ENCODE measurements at places on chromosomes 4 and X. TPM values are rescaled to one million over a fixed set of nuclear protein-coding genes. Genes with fewer than 3 reads are reported as not detected.

Gene PCSK1N
- total RNA-seq = 2.4 TPM

Gene AKAP4
- total RNA-seq = not detected

Gene RRH
- 0.28 TPM for total RNA-seq

Gene XAGE3
- total RNA-seq = not detected

Gene RASGEF1B
- 7.5 TPM for total RNA-seq

Gene FAT1
- total RNA-seq = 75.5 TPM

Gene EGF
- not detected for total RNA-seq

Gene ARHGAP6
- 20.2 TPM for total RNA-seq

DNA sequence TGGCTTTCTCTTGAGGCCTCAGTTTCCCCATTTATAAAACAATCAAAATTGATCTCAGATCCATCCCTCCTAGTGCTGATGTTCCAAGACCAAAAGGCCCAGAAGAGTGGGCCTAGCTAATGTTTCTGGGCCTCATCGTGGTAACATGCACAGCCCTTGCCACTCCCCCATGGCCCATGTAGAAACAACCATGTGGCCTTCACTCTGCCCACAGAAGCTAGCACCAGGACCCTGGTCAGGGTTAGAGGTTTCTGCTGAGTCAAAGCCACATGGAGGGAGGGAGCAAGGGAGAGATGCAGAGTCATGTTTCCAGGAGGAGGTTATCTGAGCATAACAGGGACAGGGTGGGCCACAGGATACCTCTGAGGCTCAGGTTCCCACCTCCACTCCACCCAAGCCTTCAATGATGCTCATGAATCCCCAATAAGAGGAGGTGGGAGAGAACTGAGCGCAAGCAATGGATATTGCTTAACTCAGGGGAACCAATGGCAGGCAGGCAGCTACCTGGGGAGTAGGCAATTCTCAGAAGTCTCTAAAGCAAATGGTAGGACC lies 16.9 kb downstream of the OTUD5 start:
- no peak for DNase-seq

DNA sequence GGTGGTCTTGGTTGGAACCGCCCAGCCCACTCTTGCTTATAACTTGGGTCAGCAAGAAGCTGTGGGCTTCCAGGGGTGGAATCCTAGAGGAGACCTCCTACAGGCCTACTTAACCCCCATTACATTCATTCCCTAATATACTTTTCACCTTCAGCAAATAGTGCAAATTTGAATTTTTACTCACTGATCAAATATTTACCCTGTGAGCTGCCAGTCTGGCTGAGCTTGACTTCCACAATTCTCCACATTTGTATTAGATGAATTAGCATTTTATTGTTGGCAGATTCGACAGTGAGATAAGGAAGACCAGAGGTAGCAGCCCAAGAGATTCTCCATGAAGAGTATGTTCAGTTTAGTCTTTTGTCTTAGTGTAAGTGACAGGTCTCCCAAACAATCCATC lies 199.6 kb downstream of the BCOR start:
- DNase-seq = no peak

DNA sequence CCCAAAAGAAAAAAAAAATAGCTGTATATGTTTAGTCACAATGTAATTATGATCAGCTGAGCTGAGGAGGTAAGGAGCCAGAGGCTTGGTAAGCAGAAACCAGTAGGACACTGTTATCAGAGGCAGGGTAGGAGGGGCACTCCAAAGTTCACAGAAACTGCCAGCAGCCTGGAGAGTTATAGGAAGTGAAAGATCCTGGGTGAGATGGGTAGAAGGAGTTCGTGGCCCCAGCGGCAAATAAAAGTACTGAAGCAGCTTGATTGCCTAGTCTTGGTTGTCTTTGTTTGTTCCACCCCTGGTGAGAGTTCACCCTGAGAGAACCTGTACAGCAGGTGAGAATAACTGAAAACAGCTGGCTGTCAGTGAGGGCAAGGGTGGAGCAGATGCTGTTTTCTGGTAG lies 340.8 kb downstream of the ADGRL3 start:
- no peak for DNase-seq

GRCh38 chrX:130296743-130297142 lies 28.0 kb upstream of the ZNF280C start:
- no peak for DNase-seq

GRCh38 chr4:147736458-147736857 lies 4.6 kb downstream of the ARHGAP10 start:
- DNase-seq = no peak

GRCh38 chr4:38154681-38155588 lies 194.7 kb downstream of the PTTG2 start:
- DNase-seq = peak; percentile 87

DNA sequence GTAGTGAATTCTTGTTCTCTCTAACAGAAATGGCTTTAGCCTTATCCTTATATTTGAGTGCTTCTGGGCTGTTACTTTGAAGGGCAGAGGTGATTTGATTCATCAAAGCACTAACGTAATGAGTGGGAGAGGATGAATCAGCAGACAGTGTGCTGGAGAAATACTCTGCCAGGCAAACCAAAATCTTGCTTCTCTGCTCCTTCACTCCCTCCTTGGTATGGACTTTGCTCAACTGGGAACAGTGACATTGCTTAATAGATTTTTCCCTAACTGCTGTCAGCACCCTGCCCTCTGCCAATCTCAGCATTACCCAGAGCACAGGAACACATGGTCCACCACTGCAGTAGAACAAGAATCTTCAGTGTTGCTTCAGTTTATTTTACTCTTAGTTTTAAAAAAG lies 56.0 kb downstream of the PDLIM5 start:
- no peak for DNase-seq

GRCh38 chr4:80237992-80238391 lies 28.5 kb upstream of the FGF5 start:
- DNase-seq = no peak

DNA sequence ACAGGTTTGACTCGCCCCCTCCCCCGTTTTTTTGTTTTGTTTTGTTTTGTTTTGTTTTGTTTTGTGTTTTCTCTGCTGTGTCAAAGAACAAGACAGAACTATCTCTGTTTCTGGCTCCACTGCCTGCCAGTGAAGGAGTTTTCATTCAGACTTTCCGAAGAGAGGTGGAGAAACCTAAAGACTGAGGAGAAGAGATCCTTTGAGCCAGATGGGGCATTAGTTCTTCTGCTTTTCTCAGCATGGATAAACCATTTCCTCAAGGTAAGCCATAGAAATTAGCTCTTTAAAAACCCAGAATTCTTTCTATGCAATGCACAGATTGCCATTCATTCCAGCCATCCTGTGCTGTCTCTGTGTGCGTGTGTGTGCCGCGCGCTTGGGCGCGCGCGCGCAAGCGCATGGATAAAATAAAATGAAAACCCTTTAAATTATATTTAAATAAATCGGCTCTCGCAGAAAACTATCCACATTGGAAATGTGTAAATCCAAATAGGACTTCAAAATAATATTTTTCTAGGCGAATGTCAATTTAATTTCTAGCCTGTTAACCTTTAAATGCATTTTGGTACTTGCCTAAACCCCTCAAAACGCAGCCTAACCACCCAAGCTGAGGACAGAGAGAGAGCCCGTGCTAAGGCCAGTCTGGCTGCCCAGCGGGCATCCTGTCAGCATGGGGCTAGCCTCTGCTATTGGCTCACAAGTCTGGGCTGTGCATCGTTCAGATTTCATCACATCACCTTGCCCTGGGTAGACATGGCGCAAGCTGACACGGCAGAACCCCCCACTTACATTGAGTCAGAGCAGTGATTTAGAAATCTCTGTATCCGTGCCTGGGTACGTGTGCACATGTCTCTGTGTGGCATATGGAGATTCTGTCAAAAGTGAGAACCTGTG lies 113.0 kb upstream of the VAMP7 start:
- no peak for DNase-seq

DNA sequence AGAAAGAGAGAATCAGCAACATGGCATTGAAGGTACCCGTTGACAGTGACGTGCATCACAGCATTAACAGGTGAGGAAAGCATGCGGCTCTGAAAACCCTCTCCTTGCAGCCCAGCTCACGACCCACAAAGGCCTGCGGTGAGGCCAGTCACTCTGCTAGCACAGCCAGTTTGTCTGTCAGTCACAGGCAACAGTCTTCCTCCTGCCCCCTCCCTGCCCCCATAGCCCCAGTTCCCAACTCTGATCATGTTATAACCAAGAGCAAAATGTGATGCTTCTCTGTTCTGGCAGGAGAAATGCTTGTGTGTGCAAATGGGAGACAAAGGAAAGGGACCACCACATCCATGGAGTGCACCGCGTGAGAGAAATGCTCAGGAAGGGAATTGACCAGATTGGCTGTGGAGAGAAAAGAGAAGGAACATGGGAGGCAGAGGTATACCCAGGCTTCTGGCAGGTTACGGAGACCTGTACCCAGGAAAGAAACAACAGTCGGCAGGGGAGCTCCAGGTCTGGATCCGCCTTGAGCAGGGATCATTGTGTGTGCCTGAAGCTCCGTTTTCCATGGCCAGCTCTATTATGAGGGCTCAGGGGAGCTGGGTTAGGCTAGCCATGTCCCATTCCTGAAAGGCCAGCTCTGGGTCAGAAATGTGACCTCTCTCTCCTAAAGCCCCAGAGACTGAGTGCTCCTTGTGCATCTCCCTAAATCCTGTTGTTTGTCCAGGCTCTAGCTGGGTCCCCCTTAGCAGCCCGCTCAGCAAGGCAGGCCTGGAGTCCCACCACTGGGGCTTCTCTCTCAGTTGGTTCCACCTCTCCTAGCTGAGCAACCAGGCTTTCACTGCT lies 139.7 kb upstream of the MAMLD1 start:
- DNase-seq = no peak
